SHP77 treated with DMSO at 0.1 percent for 48 hours (cell line): ENCODE measurements at places on chromosomes 5 and 9.

GRCh38 chr9:106322706-106323245 lies 540.2 kb upstream of the ZNF462 start:
- no peak for DNase-seq

DNA sequence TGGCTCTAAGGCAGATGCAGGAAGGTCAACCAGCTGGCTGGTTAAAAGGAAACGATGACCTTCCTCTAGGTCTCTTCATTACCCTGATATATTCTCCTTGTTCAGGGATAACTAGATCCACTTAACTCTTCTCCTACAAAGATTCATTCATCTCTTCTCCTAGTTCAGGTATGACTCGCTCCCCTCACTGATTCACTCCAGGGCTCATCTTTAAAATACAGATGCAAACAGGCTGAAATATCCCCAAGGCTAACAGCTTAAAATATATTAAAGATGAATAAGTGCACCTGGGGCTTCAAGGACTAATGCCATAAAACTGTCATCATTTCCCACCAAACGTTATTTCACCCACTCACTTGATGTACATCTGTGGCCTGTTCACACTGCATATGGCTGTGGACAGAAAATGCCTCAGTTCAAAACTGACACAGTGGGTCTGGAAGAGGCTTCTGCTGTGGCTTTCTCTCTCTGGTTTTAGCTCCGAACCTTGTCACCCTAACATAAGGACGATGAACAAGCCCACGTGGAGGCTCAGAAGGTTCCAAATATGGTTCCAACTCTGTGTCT lies 366.9 kb downstream of the DEPDC1B start:
- DNase-seq, result no peak

DNA sequence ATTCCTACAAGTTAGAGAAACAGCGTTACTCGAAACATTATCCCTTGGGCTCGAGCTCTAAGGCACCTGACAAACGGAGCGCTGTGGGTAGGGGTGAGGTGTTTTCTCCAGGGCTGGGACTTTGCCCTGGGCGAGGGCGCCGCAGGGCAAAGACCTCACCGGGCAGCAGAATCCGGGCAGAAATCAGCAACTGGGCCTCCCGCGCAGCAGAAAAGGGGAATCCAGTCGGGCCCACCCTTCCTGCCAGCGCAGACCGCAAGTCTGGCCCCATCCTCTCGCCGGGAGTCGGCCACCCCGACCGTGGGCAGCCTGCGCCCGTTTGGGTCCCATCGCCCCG lies 430 bp upstream of the MSH3 start:
- DNase-seq, result no peak

- DNase-seq, result no peak
Observed at GRCh38 chr5:50984640-50985039, 318.2 kb downstream of the PARP8 start.

- no peak for DNase-seq
Observed at GRCh38 chr9:304519-305185, 90.0 kb downstream of the DOCK8 start.
